ENCODE measurements at places on chromosomes 5 and 9.

GRCh38 chr5:178602752-178603151 is 12.6 kb upstream of the COL23A1 start:
- no peak for DNase-seq

GRCh38 chr5:172370237-172370640 is 84.1 kb downstream of the SH3PXD2B start:
- DNase-seq = no peak

GRCh38 chr9:98583417-98583816 is 125.3 kb downstream of the GABBR2 start:
- DNase-seq = no peak

- no peak for DNase-seq
Measured at GRCh38 chr5:137995077-137995748, 37.7 kb downstream of the FAM13B start.

- no peak for DNase-seq
Measured at GRCh38 chr5:57825031-57825686, 342.5 kb upstream of the ACTBL2 start.

GRCh38 chr5:36701085-36701698 is 94.8 kb downstream of the SLC1A3 start:
- no peak for DNase-seq

- no peak for DNase-seq
Measured at GRCh38 chr5:143177263-143177983, 226.1 kb downstream of the NR3C1 start.

DNA sequence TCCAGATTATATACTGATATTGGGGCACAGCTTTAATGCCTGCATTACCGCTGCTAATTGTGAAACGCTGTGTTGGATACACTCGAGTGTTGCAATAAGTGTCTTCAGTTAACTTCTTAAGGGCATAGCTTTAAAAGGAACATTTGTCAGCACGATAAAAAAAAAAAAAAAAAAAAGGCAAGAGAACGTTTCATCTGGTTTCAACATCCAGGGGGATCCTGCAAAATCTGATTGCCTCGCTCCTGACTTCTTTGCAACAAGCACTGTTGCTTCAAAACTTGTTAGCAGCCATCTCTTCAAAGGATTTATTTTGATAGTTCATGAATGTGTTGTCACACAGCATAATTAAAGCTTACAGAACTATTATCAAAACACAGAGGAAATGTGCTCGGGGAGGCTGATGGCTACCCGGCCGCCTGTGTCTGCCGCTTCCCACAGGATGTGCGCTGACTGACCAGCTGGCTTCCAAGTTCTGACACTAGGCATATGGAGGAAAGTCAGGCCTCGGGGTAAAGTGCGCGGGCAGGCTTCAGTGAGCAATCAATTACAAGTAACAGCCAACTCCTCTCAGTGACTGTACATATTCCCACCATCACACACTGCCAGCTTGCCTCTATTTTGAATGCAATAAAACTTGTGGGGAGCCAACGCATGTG is 77.7 kb downstream of the EBF1 start:
- DNase-seq = no peak

- DNase-seq = no peak
Measured at GRCh38 chr9:26163931-26164330, 485.7 kb upstream of the TUSC1 start.

- no peak for DNase-seq
Measured at GRCh38 chr5:158055111-158055501, 196.2 kb upstream of the CLINT1 start.

- DNase-seq = no peak
Measured at GRCh38 chr5:128199104-128199503, 115.5 kb downstream of the SLC12A2 start.

DNA sequence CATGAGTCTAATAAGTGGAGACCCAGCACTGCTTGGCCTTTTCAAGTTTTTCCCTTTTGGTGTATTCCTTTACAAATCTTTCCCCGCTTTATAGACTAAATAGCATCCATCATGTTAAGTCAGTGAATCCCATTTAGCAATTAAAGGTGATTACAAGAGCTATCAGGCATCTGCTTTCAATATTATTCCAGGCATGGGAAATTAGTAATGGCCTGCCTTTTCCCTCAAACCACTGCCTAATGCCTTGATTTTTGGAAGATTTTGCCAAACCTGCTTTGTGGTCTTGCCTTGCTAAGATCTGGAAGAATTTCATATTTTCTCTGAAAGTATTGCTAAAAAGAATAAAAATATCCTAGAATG is 102.8 kb upstream of the GNA14 start:
- DNase-seq = no peak

DNA sequence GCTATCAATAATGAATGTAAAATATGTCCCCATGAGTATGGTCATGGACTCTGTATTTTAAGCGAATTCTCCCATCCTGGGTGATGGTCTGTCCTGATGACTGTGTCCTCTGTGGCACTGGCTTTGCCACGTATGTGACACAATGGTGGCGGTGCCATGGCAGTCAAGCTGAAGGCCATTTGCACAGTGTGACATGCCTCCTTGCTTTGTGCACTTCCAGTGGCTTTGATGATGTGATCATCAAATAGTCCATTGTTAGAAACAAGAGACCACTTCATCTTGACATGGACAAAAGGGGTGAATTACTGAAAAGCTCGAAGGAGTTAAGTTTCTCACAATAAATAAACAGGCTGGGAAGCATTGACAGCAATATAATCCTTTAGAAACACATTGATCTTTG is 31.0 kb upstream of the PRRC1 start:
- no peak for DNase-seq

DNA sequence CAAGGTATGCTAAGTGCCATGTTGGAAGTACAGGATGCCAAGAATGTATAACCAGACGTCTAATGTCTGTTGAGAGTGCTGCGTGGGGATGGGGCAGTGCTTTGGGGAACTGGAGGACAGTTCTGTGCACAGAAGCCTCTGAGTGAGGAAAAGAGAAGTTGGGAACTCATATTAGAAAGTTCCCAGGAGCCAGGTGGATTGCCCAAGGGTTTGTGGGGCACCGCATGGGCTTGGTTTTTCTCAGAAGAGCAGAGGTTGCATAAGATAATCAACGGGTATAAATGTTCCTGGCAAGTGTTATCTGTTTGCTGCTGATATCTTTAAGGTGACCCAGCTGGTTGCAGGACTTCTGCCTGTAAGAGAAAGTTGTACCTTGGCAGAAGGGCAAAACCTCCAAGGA is 13.1 kb downstream of the HRH2 start:
- DNase-seq = no peak

- DNase-seq = no peak
Measured at GRCh38 chr5:72241346-72242003, 78.6 kb downstream of the MRPS27 start.

DNA sequence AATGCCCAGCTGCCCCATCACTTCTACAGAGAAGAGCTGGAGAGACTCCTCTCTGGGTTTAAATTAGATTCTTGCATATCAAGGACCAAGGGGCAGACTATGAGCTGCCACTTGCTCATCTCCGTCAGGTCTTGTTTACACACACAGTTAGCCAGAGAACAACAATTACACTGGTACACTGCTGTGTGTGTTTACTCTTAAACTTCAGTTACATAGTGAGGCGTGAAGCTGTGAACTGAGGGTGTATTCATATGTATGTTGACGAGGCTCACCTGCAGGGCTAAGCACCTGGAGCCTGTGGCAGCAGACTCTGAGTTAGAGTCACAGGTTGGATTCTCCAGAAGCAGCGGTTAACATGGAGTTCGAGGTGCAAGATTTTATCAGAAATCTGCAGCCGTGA is 155.4 kb upstream of the ANKH start:
- DNase-seq = no peak

DNA sequence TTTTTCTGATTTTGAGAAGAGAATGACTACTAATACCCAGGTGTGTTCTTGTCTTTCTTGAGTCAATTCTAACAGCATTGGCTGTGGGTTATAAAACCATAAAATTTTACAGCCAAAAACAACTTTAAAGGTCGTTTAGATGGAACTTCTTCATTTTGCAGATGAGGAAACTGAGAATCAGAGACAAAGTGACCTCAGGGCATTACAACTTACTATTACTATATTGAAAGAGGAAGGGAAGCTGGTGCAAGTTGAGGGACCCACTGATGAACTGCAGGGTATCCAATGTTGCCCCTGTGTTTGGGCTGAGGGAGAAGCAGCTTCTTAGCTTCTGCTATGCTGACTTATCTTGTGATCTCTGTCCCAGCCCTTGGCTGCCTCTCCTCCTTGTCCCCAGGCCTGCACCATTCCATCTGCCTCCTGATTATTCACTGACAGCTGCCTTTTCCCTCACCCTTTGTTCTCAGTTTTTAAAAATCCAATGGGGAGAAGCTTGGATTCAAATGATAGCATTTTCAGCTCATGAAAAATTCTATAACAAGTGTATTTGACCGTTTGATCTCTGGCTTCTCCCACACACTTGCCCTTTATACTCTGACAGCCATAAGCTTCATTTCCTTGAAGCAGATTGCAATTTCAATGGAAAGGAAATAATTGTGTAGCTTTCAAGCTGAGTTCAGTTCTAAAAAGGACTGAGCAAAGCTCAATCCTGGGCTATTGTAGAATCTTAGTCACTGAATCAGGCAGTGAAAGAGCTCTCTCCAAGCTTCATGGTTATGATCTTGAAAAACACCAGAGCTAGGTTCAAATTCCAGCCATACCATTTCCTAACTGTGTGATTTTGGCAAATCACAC is 68.5 kb downstream of the TMC1 start:
- DNase-seq = no peak

GRCh38 chr9:130682421-130683121 is 11.0 kb upstream of the EXOSC2 start:
- DNase-seq = no peak

DNA sequence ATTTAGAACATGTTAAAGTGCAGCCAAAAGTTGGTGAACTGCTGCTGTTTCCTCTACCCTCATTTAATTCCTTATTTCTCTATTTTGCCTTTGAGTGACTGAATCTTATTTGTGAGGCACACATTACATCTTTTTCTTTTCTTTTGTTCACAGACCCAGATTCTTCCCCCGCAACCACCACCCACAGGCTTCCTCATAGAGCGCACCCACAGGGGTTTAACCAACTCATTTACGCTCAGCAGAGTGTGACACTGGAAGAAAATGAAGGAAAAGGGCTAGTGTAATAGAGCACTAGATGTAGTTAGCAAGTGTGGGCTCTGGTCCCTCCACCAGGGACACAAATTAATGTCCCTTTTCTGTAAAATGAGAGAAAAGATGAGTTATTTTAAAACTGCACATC is 200.7 kb downstream of the PARP8 start:
- no peak for DNase-seq

DNA sequence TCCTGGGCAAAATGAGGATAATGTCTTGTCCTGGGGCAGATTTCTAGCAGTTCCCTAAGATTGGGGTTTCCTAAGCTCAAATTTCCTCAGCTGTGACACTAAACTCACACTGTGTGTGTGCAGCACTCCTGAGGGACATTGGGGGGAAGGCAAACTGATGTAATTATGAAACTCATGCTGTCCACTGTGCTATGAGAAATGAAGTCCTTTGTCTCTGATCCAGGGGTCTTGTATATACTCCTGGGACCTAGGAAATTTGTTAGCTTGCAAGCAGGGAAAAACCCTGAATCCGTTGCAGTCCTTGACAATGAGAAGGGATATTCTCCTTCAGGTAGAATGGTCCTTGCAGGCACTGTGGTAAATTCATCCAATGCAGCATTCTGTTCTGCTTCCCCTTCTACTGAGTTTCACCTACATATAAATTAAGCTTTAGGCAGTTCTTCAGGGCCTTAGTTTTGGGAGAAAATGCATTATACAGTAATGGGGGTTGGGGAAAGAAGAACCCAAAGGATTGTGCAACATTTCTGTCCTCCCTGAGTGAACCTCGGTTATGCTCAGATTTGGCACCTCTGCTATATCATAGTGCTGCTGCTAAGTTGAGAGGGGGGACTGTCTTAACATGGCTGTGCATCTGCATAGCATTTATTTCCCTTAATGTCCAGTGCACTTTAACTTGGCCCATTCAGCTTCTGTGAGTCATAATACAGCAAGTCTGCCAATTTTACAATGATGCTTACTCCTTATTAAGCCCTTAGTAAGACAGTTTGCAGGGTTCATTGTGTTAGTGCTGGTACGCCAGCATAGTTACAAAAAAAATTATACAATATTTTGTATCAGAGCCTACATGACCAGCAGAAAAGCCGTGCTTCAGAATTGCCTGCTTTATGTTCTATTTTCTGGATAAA is 80.2 kb downstream of the PJA2 start:
- no peak for DNase-seq

GRCh38 chr9:33166231-33167083 is 679 bp downstream of the B4GALT1 start:
- DNase-seq = no peak

- no peak for DNase-seq
Measured at GRCh38 chr9:12716823-12717600, 23.8 kb downstream of the TYRP1 start.

- DNase-seq = no peak
Measured at GRCh38 chr9:112881331-112881730, 9.3 kb downstream of the SLC46A2 start.

DNA sequence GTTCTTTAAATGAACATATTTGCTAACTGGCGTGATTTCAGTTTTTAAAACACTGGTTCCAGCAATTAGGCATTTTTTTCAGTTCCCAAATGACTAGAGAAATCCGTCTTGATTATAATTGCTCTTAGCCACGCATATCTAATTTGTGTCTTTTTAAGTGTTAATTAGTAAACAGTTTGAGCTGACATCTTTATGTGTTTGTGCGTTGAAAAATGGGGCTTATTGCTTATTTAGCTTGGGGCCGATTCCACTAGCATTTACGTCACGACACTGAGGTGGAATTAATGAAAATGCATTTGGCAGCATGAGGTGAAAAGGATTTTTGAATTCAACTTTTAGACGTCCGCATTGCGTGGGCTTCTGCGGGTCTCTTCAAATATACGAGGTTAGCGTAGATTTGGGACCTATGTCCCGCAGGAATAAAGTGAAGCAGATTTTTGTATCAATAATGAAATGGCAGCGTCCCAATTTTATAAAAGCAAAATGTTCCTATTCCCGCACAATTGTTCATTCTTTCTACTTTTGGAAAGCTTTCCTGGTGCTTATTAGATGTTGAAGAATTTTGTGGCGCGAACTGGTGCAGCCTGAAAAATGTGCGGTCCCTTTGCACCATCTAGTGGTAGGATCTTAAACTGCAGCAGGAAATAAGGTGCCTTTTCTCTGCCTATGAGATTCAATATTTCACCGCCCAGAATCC is 122.7 kb upstream of the LMX1B start:
- DNase-seq = no peak

DNA sequence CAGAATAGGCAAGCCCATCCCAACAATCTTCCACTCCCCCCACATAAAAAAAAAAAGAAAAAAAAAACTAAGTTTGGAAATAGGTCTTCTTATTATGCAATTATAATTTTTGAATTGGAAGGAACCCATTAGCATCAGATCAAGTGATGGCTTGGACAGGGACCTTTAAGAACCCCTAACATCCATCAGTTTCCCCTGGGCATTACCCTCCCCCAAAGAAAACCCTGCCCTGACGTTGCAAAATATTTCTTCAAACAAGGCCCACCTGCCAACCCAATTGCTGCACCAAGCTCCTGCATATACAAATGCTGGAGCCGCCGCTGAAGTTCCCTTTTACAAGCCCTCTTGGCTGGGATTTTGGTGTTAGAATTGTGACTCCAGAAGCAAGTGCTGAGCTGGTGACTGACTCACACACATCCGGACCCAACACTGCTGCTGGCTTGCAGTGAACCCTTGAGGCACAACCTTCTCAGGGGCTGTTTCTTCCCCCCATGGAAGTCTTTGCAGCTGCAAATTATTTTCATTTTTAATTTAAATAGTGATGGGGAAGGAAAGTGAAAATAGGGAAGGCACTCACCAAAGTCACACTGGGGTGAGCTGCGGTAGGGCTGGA is 56.1 kb upstream of the AFAP1L1 start:
- no peak for DNase-seq

GRCh38 chr9:91714020-91714806 is 235.8 kb downstream of the ROR2 start:
- DNase-seq = no peak

GRCh38 chr9:79707589-79707988 is 135.8 kb downstream of the TLE4 start:
- no peak for DNase-seq
